Effector memory CD8-positive, alpha-beta T cell (primary cell): ENCODE measurements at places on chromosomes 3 and 15.

- DNase-seq = no peak
Measured at GRCh38 chr15:101486696-101487459, 2.6 kb downstream of the PCSK6 start.

- DNase-seq = peak; percentile 11
Measured at GRCh38 chr15:86231864-86232721, 152.4 kb downstream of the AGBL1 start.

GRCh38 chr3:161700998-161701397, 204.4 kb downstream of the OTOL1 start:
- DNase-seq = no peak

- DNase-seq = no peak
Measured at GRCh38 chr3:173774294-173774693, 376.8 kb downstream of the NLGN1 start.

DNA sequence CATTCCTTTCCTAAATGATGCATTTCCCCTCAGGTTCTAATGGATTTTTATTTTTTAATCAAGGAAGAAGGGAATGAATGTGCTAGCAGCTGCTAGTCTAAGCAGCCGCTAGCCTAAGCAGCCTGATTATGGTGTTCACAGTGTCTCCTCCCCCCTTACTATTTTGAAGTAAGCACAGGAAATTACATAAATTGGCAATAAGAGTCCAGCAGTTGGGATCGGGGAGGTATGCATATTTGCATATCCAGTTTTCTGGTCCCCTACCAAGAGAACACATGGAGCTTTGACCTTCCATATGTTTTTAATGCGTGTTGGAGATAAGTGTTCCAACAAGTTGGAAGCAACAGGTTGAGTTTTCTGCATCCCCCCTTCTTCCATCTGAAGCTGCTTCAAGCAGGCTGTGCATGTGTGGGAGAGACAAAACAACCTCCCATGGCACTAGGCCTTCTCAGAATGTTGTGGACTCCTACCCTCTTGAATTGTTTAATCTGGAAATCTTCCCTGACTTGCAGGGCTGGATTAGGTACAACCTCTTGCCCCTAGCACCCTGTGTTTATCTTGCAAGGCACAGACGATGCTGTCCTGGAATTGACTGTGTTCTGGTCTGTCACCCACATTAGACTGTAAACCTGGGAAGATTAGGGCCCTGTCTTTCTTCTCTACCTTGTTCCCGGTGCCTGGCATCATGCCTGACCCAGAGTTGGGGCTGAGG, 124.8 kb upstream of the LRIG1 start:
- DNase-seq = no peak

- DNase-seq = no peak
Measured at GRCh38 chr3:166125179-166125578, 288.0 kb upstream of the BCHE start.

GRCh38 chr15:46946953-46947352, 770.4 kb upstream of the SEMA6D start:
- DNase-seq = no peak

DNA sequence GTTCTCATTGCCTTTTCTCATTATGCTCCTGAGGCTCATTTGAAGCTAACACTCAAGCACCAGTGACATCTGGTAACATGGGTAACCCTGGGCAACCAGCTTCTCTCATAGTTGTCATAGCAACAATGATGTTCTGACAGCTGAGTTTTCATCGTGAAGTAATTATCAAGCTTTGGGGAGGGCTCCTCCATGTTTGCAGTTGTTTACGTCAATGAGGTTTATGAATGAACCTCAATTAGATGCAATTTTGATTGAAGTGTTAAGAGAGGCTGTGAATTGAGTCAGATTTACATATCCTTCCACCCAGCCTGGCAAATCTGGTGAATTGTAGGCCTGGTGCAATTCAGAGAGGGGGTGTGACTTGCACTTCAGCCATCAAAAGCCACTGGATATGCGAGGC, 119.3 kb upstream of the CHD2 start:
- DNase-seq = no peak

GRCh38 chr3:8576841-8577571, 67.6 kb downstream of the SSUH2 start:
- no peak for DNase-seq

DNA sequence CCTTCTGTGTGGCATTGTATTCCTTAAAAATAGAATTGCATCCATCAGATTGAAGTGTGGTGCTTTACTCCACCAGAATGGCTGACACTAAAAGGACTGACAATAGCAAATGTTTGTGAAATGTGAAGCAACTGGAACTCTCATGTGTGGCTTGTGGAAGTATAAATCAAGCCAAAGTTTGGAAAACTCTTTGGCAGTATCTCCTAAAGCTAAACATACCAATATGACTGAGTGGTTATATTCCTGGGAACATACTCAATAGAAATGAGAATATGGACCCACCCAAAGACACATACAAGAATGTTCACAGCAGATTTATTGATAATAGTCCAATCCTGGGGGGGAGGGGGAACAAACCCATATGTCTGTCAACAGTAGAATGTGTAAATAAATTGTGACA, 87.1 kb downstream of the RARB start:
- DNase-seq = no peak

DNA sequence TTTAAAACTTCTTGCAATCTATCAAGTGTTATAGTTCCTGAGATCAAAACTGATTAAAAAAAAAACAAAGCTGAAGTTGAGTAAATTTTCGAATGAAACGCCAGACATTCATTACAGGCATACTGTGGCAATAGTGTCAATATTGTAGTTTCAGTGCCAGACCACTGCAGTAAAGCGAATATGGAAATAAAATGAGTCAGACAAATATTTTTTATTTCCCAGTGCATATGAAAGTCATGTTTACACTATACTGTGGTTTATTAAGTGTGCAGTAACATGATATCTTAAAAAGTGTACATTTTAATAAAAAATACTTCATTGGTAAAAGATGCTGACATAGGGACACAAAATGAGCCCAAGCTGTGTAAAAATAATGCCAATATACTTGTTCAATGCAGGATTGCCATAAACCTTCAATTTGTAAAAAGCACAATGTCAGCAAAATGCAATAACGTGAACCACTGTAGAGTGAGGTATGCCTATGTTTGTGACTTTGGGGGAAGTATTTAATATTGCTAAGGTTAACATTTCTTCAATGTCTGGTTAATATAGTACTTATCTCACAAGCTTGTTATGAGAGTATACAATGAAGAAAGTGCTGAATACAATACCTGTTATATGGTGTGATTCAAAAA, 1473.9 kb upstream of the GBE1 start:
- DNase-seq = no peak

DNA sequence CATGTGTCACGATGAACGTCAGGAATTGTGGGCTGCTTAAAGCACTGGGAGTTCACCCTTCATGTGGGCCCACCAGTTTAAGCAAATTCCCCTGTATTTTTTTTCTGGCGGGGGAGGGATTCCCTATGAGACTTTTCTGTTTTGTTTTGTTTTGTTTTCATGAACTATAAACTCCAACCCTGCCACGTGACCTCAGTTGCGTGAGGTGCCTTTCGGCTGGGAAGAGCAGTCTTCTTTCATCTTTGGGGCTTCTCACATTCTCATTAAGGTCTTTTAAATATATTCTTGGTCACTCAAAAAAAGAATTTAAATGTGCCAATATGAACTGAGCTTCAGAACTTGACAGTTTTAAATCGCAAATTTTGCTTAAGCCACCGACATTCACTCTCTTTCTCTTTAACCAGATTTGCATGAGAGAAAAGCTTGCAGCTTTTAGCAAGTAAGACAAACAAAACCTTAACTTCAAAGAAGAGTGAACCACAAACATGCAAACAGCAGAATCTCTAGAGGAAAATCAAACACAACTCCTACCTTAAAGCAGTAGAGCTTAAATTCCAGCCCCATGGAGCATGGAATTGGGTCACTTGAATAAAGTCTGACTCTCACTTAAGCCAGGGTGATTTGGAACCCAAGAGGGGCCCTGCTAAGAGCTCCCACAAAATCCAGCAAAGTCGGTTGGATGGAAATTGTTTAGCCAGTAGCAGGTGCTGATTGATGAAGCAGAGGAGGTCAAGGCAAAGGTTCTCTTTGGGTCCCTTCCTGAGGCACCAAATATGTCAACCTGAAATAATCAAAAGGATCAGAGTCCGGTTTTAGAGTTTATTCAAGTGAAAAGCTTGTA, 699.8 kb upstream of the GBE1 start:
- no peak for DNase-seq

DNA sequence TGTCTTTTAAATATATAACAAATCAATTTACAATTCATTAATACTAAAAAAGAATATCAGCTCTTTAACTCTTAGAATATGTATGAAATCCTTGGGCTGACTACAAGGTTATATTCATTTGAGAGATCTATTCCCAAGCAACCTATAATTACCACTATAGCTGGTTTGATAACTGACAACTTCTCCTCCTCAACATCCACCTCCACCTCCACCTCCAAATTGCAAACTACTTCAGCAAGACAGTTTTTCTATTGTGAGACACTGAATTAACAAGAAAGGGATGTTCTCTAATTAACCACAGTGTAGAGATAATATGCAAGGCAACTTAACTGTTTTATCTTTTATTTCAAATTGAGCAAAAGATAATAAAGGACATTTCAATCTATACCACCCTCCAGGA, 284.8 kb upstream of the ARL6 start:
- no peak for DNase-seq

- DNase-seq = no peak
Measured at GRCh38 chr15:38128921-38129320, 123.7 kb upstream of the SPRED1 start.

DNA sequence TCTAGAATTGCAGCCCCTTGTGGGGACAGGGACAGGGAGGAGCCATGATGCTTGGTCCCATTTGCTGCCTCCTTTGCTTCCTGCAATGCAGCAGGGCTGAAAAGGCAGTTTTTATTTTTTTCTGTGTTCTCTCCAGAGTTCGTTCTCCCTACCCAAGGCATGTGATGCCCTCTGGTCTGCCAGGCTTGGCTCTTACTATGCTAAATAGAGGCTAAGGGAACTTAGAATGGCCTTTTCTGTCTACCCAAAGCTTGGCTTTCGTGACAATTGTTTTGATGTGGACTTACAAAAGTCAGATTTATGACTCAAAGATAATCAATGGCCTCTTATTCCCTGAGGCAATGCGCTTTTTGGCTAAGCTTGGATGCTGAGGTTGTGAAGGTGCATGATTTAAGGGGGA, 293.3 kb upstream of the TBL1XR1 start:
- no peak for DNase-seq

- DNase-seq = no peak
Measured at GRCh38 chr3:120203016-120203415, 82.0 kb downstream of the GPR156 start.

DNA sequence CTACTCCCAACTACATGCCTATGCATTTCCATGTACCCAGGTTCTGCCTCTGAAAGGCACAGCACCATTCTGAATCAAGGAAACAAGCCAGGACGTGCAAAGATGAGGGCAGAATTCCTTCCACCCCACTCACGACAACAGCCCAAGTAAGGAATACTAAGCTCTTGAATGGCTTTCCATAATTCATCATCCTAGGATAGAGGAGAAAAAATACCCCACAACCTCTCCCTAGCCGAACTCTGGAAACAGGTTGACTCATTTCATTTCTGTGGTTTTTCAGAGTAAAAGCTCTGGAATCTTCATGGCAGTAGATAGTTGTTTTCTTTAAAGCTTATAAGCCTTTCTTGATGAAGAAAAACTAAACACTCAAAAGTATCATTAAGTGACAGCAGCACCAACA, 77.8 kb downstream of the PDZRN3 start:
- DNase-seq = no peak
